GM03348 (cell line): ENCODE measurements at places on chromosomes 1 and 21.
A peak's percentile ranks its signal among the peaks of the same experiment; 100 is the strongest.

GRCh38 chr1:101482306-101482705, 245.5 kb downstream of the S1PR1 start:
- no peak for DNase-seq

GRCh38 chr1:112983537-112984131, 27.6 kb upstream of the SLC16A1 start:
- no peak for DNase-seq

GRCh38 chr1:40625476-40626382, 39.8 kb downstream of the RIMS3 start:
- DNase-seq: peak; percentile 44

DNA sequence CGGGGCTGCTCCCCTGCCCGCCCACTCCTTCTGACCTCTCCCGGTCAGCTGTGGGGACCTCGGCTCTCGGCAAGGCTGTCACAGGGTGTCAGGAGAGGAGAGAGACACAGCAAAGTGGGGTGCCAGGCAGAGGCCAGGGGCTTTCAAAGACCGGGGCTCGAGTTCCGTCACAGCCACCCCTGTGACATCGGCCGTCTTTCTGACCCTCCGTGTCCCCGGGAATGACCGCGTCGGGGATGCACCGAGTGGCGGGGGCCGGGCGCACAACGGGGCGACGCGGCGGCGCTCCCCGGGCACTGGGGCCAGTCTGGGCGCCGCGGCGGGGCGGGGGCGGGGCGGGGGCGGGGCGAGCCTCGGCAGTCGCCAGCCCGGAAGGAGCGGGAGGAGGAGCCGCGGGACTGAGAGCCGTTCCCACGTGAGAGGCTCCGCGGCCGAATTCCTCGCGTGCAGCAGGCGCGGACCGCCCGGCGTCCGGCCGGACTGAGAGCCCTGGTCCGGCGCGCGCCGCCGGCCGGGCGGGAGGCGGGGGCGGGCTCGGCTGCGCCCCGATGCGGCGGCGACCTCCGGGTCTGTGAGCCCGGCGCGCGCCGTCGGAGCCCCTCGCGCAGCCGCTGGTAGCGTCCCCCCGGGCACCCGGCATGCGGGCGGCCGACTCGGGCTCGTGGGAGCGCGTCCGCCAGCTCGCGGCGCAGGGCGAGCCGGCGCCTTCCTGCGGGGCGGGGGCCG, 229.7 kb upstream of the TMEM51 start:
- DNase-seq: peak; percentile 97

DNA sequence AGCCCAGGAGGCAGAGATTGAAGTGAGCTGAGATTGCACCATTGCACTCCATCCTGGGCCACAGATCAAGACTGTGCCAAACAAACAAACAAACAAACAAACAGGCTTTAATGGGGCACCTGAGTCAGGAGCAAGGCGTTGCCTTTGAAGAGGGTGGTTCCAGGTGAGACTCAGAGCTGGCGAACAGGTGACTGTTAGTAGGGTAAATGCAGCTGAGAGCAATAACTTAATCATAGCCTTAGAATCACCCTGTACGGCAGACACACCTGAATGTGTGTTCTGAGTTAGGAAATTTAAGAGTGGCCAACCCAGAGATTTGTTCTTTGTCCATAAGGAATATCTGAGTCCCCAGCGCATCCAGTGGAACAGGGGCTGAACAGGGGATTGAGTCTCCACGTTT, 440.4 kb downstream of the RPS6KC1 start:
- DNase-seq: no peak

DNA sequence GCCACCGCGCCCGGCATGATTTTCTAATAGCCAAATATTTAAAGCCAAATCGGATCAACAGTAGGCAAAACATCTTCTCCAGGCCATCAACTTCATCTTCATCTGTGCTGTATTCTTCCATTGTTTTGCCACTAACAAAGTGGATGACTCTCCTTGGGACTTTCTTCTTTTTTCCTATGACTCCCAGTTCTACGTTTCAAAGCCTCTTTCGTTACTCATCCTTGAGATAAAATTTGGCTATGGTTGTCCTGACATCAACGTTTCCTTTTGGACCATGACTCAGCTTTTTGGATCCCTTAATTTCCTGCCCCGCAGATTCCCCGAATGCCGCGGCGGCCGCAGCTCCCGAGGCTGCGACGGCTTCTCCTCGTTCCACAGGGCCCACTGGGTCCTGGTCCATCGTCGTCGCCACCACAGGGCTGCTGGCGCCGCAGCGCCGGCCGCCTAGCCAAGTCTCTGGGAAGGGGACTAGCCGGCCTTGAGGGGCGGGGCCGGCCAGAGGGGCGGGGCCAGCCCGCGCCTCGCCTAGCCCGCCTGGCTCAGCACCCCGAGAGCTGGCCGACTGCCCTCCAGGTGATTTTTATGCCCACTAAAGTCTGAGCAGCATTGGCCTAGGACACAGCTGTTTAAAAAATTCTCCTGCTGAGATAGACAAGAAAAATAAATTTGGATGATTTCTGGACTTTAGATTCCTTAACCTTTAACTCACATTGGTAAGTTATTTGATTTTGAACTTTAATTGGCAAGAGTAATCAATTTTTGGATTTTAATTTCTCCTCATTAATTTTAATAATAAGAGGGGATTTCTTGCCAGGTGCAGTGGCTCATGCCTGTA, 93.9 kb downstream of the ADCY10 start:
- DNase-seq: peak; percentile 95

GRCh38 chr1:12448746-12449177, 169.2 kb downstream of the DHRS3 start:
- peak; percentile 24 for DNase-seq

DNA sequence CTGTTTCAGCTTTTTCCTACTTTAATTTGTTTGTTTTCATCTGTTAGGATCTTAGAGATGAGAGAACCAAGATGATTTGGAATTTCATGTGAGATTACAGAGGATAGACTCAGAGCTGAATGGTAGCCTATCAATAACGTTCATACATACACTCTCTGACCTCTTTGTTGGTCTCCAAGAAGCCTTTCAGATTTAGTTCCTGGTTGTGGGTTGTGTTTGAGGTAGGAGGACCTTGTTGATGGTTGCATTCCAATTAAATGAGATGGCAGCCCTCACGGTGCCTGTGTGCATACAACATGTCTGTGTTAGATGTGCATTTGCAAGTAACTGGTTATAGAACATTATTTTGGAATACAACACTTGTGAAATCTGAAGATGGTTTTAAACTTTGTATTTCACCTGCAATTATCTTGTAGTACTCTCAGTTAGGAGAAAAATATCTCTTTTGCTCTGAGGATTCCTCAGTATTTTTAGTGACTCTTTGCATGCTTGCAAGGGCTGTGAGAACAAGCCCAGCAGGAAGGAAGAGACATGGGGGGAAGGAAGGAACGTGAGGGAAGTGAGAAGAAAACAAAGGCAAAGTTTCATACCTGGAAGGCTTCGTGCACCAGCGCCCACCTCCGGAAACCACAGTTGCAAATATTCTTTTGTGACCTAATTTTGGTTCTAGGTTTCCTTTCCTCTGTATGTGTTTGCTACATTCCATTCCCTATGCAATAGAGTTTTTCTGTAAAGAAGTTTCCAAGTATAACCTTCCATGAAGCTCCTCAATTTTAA, 291.8 kb downstream of the DISC1 start:
- DNase-seq: no peak

DNA sequence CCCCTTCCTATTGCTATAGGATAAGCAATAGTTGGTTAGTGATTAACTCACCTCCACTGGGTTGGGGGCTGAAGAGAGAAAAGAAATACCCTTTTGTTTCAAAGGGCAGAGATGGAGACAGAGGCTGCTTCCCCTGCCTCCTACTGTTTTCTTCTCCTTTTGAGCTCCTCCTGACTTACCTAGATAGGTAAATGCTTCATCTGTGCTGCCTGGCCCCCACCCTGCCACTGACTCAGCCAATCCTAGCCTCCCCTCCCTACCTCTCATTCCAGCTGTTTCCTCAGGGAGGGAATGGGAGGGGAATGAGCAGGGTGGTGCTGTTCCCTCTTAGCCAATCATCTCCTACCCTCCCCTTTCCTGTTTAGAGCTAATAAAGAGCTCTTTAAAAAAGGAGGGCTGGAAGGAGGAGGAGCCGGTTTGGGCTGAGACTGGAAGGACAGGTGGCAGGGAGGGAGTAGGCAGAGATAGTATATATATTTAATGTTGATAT, at the start of gene C1orf116:
Gene C1orf116 (minus strand): TSS at position 229 of the 490 bp plus-strand sequence. CDS start 5,158 bp downstream, outside the sequence.
- DNase-seq: no peak

GRCh38 chr1:8404460-8405370, 86.8 kb downstream of the SLC45A1 start:
- DNase-seq: no peak

- DNase-seq: peak; percentile 35
Measured at GRCh38 chr1:205205055-205205454, 6.4 kb downstream of the DSTYK start.

DNA sequence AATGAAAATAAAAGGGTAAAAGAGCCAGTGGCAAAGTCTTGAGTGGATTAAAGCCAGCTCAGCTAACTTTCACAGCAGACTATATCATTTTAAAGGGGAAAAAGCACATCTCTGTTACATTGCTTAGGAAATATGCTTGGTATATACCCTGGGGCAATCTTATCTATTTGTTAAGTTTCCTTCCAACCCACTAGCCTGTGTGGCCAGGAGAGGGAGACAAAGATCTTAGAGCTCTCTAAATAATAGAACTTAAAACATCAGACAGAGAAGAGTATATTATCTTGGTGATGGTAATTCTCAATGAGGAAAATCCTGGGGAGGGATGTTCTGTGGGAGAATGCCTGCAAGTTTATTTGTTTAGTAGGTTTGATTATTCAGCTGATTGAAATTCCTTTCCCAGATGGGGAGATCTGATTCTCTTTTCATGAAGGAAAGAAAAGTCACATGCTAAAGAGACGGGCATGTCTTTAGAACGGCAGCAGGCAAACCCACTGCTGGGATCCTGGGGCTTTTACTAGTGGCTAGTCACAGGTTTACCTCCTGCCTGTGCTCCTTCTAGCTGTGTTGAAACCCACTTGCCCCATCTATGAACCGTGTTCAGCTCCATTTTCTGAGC, 3.6 kb downstream of the KCNE2 start:
- peak; percentile 70 for DNase-seq

GRCh38 chr1:13588946-13589796, 5.5 kb downstream of the PDPN start:
- no peak for DNase-seq

DNA sequence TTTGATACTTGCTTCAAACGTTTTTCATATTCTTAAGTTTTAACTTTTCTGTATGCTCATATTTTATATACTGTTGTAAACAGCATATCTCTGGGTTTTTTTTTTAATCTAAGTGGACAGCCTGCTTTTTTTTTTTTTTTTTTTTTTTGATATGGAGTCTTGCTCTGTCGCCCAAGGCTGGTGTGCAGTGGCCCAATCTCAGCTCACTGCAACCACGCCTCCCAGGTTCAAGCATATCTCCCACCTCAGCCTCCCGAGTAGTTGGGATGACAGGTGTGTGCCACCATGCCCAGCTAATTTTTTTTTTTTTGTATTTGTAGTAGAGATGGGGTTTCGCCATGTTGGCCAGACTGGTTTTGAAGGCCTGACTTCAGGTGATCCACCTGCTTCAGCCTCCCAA, 1.2 kb downstream of the TBCE start:
- no peak for DNase-seq
